NCI-H2171 treated with DMSO at 0.1 percent for 48 hours (cell line): ENCODE measurements at places on chromosomes 2 and 18.
A peak's percentile ranks its signal among the peaks of the same experiment; 100 is the strongest.

DNA sequence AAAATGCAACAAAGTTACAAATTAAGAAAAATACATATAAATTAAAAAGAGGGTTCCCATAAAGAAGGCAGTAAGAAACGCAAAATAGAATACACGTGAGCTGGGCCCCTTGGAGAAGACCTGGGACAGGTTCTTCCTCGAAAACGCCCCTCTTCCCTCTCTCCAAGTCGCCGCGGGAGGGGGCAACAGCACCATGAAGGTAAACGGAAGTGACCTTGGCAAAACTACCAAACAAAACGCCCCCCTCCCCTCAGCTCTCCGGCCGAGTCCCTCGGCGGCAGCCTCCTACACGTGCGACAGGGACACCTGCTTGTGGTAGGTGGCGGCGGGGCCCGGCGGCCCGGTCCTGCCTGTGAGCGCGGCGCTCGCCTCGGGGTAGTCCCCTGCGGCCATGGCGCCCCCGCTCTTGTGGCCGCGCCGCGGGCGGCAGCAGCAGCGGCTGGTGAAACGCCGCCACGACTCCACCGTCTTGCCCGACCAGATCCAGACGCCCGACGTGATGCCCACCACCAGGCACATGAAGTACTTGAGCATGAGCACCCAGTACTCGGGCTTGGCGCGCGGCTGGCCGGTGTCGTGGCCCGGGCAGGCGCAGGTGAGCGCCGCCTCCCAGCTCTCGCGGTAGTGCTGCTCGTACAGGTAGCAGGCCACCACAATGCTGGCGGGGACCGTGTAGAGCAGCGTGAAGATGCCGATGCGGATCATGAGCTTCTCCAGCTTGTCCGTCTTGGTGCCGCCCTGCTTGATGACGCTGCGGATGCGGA, 2.8 kb downstream of the FZD5 start:
- no peak for DNase-seq

GRCh38 chr2:182917924-182918323, 51.5 kb upstream of the FRZB start:
- DNase-seq, result no peak

DNA sequence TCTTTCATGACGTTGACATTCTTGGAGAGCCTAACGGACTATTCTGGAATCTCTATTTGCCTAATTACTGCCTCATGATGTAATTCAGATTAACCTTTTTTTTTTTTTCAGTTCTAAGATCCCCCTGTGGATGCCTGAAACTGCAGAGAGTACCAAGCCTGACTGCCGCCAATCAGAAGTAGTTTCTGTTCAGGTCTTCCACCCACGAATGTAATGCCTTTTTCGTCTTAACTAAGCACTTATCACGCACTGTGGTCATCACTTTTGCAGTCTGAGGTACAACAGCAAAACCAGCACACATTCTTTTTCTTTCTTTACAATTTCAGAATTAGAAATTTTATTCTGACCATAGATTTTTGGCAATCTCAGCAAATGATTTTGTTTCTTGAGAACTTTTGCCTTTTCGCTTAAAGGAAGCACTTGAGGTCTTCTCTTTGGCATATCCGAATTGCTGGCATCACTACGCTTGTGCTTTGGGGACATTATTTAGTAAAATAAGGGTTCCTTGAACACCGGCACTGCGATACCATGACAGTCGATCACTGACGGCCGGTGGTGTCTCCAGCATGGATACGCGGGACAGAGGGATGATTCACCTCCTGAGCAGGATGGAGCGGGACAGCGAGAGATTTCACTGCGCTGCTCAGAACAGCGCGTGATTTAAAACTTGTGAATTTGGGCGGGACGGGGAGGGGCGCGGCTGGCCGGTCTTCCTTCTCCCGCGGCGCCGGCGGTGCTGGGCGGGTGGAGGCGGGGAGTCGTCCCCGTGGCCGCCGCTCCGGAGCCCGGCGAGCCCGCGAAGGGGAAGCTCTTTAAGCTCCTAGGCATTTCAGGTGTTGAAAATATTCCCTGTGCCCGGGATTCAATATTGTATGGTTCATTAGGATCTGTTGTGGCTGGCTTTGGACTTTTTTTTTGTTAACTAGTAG, 32.0 kb upstream of the GPR55 start:
- DNase-seq, result no peak

DNA sequence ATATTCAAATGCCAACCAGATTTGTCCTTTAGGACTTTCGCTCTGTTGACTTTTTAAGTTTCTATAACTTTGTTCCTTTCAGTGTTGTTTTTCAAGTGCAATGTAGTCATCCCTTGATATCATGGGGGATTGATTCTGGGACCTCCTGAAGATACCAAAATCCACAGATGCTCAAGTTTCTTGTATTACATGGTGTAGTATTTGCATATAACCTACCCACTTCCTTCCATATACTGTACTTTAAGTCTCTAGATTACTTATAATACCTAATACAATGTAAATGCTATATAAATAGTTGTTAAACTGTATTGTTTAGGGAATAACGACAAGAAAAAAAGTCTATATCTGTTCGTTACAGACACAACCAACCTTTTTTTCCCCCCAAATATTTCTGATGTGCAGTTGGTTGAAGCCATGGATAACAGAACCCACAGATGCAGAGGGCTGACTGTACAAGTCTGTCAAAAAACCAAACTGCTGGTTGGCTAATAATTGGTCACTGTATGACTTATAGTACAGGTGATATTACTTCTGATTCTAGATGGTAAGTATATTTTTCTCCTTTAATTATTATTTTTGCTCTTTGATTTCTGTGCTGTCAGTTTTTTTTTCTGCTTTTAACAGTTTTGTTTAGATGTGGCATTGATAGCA, 201.7 kb upstream of the STON1 start:
- no peak for DNase-seq

DNA sequence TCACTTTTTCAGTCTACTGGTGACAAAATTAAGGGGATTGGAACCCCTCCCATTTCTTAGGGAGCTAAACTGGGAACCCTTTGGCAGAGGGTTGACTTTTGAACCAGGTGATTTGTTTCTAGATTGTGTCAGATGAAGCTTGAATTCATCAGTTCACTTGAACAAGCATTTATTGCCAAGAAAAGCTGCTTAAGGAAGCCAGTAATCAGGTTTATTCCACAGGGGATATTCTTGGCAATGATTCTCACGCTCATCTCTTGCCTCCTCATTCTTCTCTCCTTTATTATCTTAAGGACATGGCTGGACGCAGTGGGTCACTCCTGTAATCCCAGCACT, 101.0 kb downstream of the ALPK2 start:
- peak; percentile 17 for DNase-seq
